Upper lobe of left lung (tissue), 6 donors: ENCODE measurements at places on chromosomes 2 and 18. TPM values are rescaled to one million over a fixed set of nuclear protein-coding genes. Genes with fewer than 3 reads are reported as not detected.
A peak's percentile ranks its signal among the peaks of the same experiment; 100 is the strongest.

- DNase-seq: no peak
Observed at GRCh38 chr2:140584471-140584870, 1546.3 kb downstream of the LRP1B start.

DNA sequence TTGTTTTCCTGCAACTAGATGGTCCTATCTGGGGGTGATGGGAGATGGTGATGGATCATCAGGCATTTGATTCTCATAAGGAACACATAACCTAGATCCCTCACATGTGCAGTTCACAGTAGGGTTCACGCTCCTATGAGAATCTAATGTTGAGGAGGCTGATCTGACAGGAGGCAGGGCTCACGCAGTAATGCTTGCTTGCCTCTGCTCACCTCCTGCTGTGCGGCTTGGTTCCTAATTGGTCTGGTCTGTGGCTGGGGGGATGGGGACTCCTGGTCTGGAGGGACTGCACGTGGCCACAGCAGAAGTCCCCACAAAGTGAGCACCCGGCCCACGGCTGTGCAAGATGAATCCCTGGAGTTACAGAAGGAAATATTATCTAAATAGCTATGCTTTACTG is 11.3 kb downstream of the MC5R start:
- DNase-seq: no peak

GRCh38 chr18:76451396-76452331 is 43.4 kb downstream of the ZNF516 start:
- DNase-seq: peak; percentile 21

DNA sequence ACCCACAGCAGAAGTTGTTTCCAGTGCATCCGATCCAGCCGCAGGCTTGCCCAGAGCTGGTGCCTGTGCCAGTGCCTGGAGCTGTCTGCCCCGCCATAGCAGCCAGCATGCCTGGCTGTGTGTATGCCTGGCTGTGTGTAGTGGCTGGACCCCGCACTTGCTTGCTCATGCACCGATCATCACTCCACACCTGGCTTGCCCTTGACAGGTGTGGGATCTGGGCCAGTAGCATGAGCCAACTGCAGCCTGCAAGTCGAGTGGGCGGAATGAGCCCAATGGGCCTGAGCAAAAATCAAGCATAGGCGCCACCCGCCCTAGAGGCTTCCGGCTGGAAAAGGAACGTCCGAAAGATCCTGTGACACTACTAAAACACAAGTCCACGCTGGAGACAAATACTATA is 74.5 kb downstream of the EPB41L3 start:
- DNase-seq: peak; percentile 34

Gene LHCGR
- total RNA-seq: not detected

GRCh38 chr2:158414538-158414937 is 42.0 kb downstream of the CCDC148 start:
- no peak for DNase-seq

GRCh38 chr2:127985735-127986134 is 42.1 kb downstream of the SAP130 start:
- DNase-seq: no peak

DNA sequence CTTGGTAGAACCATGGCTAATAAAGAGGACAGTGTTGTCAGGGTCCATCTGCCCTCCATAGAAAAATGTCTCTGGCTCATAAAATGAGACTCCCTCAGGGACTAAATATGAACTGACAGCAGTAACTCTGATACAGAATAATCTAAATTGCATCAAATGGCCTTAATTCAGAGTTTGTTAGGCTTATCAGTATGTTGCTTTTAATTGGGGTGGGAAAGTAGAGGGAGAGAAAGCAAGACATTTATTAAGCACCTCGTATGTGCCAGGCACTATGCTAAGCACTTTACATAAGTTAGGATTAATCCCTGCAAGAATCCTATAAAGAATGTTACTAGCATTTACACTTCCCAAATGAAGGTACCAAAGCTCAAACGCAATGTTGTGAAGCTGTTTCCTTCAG is 115.2 kb downstream of the MMADHC start:
- DNase-seq: no peak

GRCh38 chr2:44599130-44599529 is 237.4 kb downstream of the CAMKMT start:
- no peak for DNase-seq

DNA sequence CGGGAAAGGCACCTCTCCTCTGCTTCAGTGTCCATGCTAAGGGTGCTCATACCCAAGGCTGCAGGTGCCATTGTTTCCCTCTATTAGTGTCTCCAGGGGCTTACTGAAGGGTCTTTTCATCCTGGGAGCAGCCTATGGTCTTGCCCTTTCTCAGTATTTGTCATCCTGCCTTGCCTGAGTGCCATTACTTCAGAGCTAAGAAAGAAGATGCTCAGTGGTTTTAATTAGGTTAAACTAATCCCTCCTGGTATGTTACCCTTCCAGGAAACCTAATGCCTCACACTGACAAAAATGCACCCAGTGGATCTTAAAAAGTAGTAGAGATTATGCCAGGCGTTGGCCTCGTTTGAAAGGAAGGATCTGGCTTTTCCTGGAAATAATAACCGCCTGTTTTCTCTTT is 151.4 kb downstream of the LRRTM1 start:
- DNase-seq: no peak

GRCh38 chr18:61154866-61155265 is 178.4 kb upstream of the CDH20 start:
- DNase-seq: no peak

DNA sequence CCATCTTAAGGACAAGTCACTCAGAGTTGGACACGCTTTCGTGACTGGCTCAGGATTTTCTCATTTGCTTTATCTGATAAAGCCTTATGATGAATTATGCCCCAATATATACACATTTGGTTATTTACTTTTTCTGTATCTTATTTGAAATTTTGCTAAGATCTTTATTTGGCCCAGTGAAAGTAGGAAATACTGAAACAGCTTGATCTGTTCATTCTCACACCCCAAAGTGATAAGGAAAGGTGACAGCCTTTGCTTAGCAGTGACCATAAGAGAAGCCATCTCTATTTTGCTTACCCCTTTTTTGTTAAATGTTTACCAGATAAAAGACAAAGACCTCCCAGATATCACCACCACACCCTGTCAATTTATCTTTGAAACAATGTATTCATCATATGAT is 428.3 kb downstream of the PARD3B start:
- DNase-seq: no peak

Gene CFC1B
- not detected for total RNA-seq

- DNase-seq: no peak
Observed at GRCh38 chr2:95667480-95667879, 75.7 kb downstream of the TRIM43 start.

- DNase-seq: no peak
Observed at GRCh38 chr2:95530734-95531133, 46.2 kb upstream of the TRIM43B start.

- no peak for DNase-seq
Observed at GRCh38 chr2:238600506-238601432, 174.0 kb downstream of the ASB1 start.

DNA sequence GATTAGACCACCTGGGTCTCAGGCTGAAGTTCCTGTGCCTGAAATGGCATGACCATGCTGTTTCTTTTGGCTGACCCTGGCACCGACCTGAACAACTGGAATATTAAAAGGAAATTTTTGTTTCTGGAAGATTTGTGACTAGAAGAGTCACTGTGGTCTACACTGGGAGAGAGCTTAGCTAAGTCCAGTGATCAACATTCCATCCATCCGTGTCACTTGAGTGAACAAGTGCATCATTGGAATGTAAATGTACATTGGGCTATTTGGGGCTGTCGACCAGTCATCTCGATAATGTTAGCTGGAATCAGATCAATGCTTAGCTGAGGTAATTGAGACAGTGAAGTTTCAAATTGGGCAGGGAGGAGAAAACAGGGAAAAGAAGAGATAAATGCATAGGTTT is 95.4 kb upstream of the CCDC85A start:
- DNase-seq: no peak

Gene DSC2
- 19.5 TPM for total RNA-seq

Gene GFPT1
- total RNA-seq: 35.6 TPM

Gene TMEM182
- total RNA-seq: 3.0 TPM

Gene PHLPP1
- total RNA-seq: 15.5 TPM

Gene REV1
- 34.6 TPM for total RNA-seq

Gene RIT2
- not detected for total RNA-seq

- no peak for DNase-seq
Observed at GRCh38 chr18:59454909-59455727, 96.1 kb upstream of the LMAN1 start.

DNA sequence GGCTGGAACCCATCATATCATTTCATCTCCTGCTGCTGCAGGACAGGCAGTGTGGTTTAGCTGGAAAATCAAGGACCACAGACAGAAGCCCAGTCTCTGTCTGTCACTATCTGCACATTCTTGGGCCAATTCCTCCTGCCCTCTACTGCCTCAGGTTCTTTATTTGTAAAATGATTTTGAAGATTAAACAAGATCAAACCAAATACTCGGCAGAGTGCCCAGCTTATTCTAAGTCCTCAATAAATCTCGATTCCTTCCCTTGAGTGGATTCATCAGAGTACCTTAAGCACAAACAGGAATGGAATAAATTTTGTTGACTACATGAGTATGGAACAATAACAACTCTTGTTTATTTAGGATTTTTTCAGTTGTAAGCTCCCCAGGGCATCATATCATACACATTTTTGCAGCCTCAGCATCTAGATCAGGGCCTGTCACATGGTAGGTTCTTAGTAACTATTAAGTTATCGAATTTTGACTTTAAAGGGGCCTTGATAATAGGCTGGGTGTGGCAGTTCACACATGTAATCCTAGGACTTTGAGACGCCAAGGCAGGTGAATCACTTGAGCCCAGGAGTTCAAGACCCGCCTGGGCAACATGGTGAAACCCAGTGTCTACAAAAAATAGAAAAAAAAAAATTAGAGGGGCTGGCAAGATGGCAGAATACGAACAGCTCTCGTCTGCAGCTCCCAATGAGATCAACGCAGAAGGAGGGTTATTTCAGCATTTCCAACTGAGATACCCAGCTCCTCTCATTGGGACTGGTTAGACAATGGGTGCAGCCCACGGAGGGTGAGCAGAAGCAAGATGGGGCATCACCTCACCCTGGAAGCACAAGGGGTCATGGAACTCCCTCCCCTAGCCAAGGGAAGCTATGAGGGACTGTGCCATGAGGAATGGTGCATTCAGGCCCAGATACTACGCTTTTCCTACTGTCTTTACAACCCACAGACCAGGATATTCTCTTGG is 11.1 kb downstream of the RHOB start:
- no peak for DNase-seq

Gene TET3
- 21.9 TPM for total RNA-seq

DNA sequence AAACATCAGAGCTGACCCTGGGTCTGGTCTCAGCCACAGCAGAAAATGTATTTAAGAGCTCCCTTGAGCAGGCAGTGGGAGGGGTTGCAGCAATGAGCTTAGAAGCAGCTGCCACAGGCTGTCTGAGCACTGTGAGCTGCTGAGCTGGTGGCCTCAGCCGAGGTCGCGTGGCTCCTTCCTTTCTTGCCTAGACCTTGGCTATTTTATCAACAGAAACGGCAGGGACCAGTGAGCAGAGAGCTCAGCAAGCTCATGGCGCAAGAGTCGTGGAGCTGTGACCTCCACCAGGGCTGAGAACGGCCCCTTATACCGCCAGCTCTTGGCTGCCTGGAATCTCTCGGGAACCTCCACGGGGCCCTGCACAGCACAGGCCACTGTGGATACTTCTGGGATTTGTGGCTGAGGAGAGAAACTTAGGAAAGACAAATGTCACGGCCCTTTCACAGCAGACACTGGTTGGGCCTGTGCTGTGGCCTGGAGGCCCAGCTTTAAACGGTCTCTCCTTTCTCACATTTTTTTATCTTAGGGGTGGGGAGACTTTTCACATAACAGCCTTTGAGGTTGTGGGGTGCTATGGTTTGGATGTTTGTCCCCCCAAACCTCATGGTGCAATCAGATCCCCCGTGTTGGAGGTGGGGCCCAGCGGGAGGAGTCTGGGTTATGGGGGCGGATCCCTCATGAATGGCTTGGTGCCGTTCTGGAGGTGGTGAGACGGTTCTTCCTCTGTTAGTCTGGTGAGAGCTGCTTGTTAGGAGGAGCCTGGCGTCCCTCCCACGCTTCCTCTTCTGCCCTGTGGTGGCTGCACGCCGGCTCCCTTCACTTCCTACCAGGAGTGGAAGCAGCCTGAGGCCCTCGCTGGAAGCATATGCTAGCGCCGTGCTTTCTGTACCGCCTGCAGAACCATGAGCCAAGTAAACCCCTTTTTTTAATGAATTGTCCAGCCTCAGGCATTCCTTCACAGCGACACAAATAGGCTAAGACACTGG is 1.7 kb downstream of the ALLC start:
- DNase-seq: no peak

GRCh38 chr2:174223388-174223787 is 24.9 kb downstream of the OLA1 start:
- DNase-seq: no peak

Gene GCG
- 0.23 TPM for total RNA-seq

DNA sequence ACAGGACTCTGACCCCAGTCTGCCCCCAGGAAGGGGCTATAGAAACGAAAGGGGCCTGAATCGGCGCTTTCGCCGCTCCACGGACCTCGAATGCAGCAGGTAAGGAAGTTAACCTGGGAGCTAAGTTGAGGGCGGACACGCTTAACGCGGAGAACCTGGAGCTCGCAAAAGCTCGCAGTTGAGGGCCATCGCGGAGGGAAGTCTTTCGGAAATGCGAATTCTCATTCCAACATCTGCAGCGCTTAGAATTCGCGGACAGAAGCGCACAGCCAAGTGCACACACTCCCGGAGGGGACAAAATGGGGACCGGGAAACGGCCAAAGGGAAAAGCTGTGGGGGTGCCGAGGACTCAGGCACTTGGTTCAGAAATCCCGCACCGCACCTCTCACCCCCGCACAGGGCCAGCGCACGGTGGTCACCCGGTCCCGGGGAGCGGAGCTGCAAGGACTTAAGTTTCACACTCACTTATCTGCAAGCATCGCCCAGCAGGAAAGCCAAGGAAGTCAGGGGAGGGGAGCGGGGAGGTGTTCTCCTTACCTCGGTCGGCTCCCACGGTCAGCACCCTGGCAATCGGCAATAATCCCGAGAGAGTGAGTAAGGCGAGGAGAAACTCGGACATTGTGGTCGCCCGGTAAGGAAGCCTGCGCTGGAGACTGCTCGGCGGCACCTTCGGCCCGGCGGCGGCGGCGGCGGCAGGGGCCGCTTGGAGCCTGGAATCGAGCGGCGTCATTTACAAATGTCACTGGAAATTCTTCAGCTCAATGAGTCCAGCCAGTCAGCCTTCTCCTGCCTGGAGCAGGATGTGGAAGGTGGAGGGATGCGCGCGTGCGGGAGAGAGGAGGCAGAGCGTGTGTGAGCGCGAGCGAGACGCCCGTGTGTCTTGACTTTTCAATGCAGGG is 456 bp downstream of the LRP1B start:
- peak; percentile 82 for DNase-seq

DNA sequence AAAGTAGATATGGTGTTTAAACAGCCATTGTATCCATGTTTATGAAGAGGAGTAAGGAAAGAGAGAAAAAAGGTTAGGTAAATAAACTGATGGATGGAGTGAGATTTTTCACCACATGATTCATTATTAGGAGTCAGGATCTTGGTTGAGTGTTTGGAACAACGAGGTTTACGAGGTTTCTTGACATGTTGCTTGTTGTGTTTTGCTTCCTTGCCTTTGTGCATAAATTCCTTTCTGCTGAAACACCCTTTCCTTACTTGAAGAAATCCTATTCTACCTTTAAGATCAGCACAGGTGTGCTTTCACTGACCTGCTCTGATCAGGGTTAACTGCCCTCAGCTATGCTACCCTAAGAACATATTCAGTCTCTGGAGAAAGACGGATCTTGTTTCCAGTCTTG is 66.6 kb downstream of the EFEMP1 start:
- no peak for DNase-seq

GRCh38 chr2:143422681-143423080 is 293.5 kb downstream of the ARHGAP15 start:
- peak; percentile 24 for DNase-seq

- DNase-seq: no peak
Observed at GRCh38 chr18:69631281-69631680, 230.6 kb downstream of the DOK6 start.

Gene GPR45
- not detected for total RNA-seq

Gene UGT1A10
- not detected for total RNA-seq
